ENCODE measurements at places on chromosomes 2 and 18.

GRCh38 chr2:18804536-18804935 lies 215.2 kb upstream of the NT5C1B start:
- no peak for DNase-seq

DNA sequence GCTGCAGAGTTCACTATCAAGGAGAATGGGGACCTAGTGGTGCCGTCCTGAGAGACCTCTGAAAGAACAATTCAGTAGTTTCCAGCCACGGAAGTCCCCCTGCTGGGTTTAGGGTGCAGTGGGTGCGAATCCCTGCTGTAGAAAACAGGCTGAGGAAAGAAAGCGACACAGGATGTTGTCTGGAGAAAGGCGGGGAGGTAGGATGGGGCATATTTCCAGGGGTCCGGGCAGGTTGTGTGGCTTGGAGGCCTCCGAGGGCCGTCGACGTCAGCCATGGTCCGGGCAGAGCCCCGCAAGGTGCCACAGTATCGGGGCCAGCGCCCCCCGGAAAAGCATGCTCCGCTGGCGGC lies 807 bp upstream of the CREB1 start:
- DNase-seq: peak; percentile 49

DNA sequence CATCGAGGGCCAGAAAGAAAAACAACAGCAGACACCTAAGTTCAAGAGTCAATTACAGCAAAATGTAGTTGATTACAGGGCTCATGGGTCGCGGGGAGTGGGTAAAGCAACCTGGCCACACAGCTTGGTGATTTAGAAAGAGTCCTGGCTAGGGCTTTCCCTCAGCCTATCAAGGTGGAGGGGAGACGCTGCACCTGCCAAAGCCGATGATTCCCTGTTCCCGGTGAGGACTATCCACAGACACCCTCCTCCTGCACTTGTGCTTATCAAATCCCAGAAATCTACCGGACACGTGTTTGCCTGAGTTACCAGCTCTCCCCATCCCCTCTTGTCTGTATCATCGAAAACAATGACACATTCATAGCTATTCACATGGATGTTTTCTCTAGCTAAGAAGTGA lies 7.0 kb upstream of the SOX11 start:
- no peak for DNase-seq

DNA sequence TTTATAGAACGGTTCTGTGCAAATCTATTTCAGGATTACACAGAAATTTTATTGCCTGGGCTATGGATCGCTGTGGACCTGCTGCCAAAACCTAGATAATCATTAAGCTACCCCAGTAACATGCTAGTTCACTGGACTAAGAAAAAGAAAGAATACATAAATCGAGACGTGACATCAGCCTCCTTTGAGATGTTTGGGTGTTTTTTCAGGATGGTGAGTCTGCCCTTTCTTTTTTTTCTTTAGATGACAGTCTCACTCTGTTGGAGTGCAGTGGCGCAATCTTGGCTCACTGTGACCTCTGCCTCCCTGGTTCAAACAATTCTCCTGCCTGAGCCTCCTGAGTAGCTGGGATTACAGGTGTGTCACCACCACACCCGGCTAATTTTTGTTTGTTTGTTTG lies 52.0 kb downstream of the FHOD3 start:
- no peak for DNase-seq

DNA sequence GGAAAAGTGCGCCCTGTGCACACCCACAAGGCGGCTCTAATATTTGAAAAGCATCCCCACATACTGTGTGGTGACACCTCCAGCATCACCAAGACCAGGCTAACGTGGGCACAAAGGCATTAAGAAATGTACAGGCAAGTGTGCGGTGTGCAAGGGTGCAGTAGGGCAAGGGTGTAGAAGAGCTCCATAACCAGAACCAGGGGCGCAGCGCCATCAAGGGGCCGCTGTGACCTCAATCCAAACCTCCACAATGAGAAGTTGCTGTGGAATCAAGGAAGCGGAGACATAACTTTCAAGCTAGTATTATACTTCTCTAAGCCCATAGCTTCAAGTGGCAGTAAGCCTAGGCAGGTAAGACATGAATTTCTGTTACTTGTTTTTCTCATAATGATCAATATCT lies 13.0 kb downstream of the L3MBTL4 start:
- DNase-seq: no peak

- no peak for DNase-seq
These were observed 28.1 kb upstream of the SLC35G4 start for GRCh38 chr18:11581286-11581685.

DNA sequence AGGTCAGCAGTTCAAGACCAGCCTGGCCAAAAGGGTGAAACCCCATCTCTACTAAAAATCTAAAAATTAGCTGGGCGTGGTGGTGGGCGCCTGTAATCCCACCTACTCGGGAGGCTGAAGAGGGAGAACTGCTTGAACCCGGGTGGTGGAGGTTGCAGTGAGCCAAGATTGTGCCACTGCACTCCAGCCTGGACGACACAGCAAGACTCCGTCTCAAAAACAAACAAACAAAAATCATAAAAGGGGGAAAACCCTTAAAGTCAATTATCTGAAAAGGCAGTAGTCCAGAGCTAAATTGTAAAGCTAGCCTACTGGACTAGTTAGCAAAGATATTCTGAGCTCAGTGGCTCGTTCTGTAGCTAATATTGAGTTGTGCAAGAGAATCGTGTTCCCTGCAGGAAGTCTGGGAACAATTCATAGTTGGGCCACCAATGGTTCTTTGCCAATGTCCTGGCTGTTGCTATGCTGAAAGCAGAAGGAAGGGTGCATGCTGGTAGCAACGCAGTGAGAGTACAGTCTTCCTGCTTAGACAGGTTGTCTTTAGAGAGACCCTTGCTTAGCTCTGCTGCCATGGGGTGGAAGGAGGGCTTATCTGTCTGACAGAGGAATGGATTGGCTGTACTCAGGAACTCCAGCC lies 4.3 kb downstream of the TGOLN2 start:
- DNase-seq: no peak

- DNase-seq: peak; percentile 57
These were observed 186.2 kb downstream of the DYM start for GRCh38 chr18:49274188-49274714.

All from choroid plexus epithelial cell (primary cell).